Aorta (tissue), 5 donors: ENCODE measurements at places on chromosomes 5 and 9. TPM values are rescaled to one million over a fixed set of nuclear protein-coding genes. Genes with fewer than 3 reads are reported as not detected.

SPOUT1 gene
- total RNA-seq, result 32.8 TPM

CFAP157 gene
- 0.60 TPM for total RNA-seq

GRCh38 chr5:55763746-55764420, 26.0 kb downstream of the DDX4 start:
- no peak overlapping the region for H3K27ac ChIP-seq
- no peaks in the 10 kb centered on the region for H3K4me1 ChIP-seq
- no peak overlapping the region for H3K4me3 ChIP-seq
- DNase-seq, result no peak
- no peaks in the 10 kb centered on the region for H3K36me3 ChIP-seq

KCNN2 gene
- total RNA-seq, result 0.32 TPM

DNA sequence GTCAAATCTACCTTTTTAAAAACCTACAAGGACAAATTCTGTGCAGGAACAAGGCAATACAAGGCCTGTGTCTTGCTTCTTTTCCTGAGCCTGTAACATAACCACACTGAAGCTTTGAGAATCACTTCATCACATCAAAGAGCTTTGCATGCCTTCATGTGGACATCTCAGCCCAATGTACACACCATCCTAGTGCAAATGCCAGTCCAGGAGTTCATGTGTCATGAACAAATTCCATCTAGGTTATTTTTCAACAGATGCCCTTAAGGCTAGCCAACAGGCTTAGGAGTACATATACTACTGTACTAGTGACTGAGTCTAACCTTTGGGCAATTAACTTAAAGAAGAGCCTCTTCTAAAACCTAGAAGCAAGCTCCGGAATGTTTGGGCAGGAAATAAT, 106.4 kb downstream of the CDH10 start:
- no peak overlapping the region for H3K4me3 ChIP-seq
- H3K36me3 ChIP-seq, result no peaks in the 10 kb centered on the region
- H3K4me1 ChIP-seq, result no peaks in the 10 kb centered on the region
- H3K27ac ChIP-seq, result no peak overlapping the region
- no peaks in the 10 kb centered on the region for H3K27me3 ChIP-seq

GRCh38 chr5:157912621-157913325, 53.8 kb upstream of the CLINT1 start:
- H3K36me3 ChIP-seq, result no peaks in the 10 kb centered on the region
- H3K27ac ChIP-seq, result no peak overlapping the region
- H3K27me3 ChIP-seq, result no peaks in the 10 kb centered on the region
- H3K4me3 ChIP-seq, result no peak overlapping the region

GRCh38 chr9:5764130-5764868, 68.6 kb downstream of the ERMP1 start:
- no peak overlapping the region for H3K4me3 ChIP-seq
- no peaks in the 10 kb centered on the region for H3K4me1 ChIP-seq
- no peaks in the 10 kb centered on the region for H3K27me3 ChIP-seq
- no peak for DNase-seq

ZFP2 gene
- 3.4 TPM for total RNA-seq

SPINK5 gene
- 0.42 TPM for total RNA-seq

- H3K36me3 ChIP-seq, result no peaks in the 10 kb centered on the region
- no peak overlapping the region for H3K4me3 ChIP-seq
These were observed 158.1 kb downstream of the ARRDC3 start for GRCh38 chr5:91224969-91225368.

- H3K27ac ChIP-seq, result no peak overlapping the region
- H3K36me3 ChIP-seq, result no peaks in the 10 kb centered on the region
- no peaks in the 10 kb centered on the region for H3K27me3 ChIP-seq
- H3K4me1 ChIP-seq, result no peaks in the 10 kb centered on the region
- H3K4me3 ChIP-seq, result no peak overlapping the region
- DNase-seq, result no peak
These were observed 62.4 kb downstream of the SHC3 start for GRCh38 chr9:89116064-89116804.

ZNF300 gene
- total RNA-seq, result 6.0 TPM

DNA sequence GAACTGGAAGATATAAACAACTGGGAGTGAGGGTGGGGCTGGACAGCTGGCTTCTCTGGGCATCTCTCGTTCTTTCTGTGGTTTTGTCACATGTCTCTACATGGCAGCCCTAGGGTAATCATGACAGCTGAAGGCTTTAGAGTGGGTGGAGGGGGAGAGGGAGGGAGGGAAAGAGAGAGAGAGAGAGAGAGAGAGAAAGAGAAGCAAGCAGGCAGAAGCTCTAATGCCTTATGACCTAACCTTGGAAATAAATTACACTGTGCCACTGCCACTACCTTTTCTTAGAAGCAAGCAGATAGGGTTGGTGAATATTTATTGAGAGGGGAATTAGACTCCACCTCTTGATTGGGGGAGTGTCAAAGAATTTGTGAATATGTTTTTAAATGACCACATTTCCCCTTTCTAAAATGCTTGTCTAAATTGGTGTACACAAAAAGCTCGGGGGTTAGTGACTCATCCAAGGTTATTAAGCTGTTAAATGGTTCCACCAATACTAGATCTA, 2.6 kb upstream of the DAPK1 start:
- no peaks in the 10 kb centered on the region for H3K4me1 ChIP-seq
- no peak overlapping the region for H3K27ac ChIP-seq
- no peak for DNase-seq
- no peaks in the 10 kb centered on the region for H3K27me3 ChIP-seq
- H3K36me3 ChIP-seq, result no peaks in the 10 kb centered on the region
- H3K4me3 ChIP-seq, result no peak overlapping the region

DNA sequence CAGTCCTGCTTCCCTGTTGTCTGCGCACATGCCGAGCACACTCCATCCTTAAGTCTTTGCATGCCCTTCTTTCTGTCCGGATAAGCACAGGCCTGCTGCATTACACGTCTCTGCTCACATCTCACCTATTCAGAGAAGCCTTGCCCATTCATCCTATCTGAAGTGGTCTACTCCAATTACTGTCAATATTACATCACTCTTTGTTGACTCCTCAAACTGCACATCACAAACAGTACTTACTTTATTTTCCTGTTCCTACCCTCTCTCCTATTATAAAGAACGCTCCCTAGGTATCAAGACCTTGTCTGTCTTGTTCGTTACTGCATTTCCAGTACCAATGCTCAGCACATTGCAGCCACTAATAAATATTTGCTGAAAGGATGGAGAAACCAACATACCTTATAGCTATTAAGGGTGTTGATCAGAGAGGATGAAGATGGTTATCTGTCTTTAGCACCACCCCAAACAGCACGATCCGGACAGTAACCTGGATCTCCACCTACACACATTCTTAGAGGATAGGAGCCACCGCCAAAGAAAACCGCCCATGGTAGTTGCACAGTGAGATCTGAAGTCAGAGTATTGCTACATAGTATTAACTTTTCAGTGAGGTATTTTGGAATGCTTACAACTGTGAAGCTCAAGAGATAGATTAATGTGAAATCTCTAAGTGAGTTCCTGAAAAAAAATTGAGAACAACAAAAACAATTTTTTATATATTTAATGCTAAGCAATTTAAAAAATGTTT, 1.6 kb upstream of the PRRC1 start:
- no peak for DNase-seq
- H3K4me3 ChIP-seq, result no peak overlapping the region
- H3K4me1 ChIP-seq, result no peaks in the 10 kb centered on the region
- H3K27ac ChIP-seq, result no peak overlapping the region
- no peaks in the 10 kb centered on the region for H3K27me3 ChIP-seq

DNA sequence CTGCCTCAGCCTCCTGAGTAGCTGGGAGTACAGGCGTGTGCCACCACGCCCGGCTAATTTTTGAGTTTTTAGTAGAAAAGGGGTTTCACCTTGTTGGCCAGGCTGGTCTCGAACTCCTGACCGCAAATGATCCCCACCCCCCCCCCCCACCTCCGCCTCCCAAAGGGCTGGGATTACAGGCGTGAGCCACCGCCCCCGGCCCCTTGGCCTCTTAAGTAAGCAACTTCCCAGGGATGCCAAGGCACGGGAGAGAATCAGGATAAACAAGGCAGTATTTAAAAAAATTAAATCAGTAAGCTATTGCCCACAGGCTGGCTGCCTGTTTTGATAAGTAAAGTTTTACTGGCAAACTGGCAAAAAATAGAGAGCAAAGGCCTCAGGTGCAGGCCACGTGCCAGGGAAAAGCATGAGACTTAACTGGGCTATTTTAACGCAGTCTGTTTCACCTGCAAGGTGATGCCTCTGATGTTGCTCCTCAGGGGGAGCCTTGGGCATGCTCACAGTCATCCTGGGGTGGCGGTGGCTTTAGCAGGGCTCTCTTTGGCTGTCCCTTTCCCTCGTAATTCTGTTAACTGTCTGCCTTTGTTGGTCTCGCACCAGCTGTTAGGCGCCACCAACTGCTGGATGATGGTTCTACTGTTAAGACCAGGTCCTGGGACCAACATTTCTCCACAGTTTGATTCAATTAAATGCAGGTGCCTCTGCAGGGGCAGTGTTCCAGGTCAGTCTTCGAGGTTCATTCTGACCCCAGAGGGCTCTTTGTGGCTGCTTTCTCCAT, 19.4 kb upstream of the RNF130 start:
- H3K27me3 ChIP-seq, result no peaks in the 10 kb centered on the region
- H3K27ac ChIP-seq, result no peak overlapping the region
- no peak for DNase-seq
- H3K36me3 ChIP-seq, result no peaks in the 10 kb centered on the region
- no peaks in the 10 kb centered on the region for H3K4me1 ChIP-seq

SLC6A7 gene
- total RNA-seq, result not detected

ZNF366 gene
- 10.3 TPM for total RNA-seq

FBXO38 gene
- 64.4 TPM for total RNA-seq

NUTM2F gene
- not detected for total RNA-seq

TNFSF8 gene
- total RNA-seq, result 5.8 TPM

- no peak overlapping the region for H3K27ac ChIP-seq
- no peak overlapping the region for H3K4me3 ChIP-seq
- no peaks in the 10 kb centered on the region for H3K4me1 ChIP-seq
- H3K36me3 ChIP-seq, result no peaks in the 10 kb centered on the region
- no peak for DNase-seq
- H3K27me3 ChIP-seq, result no peaks in the 10 kb centered on the region
These were observed 103.6 kb upstream of the CHD1 start for GRCh38 chr5:99032234-99033013.

- H3K36me3 ChIP-seq, result peaks cover 7% of the 10 kb centered on the region
- H3K27me3 ChIP-seq, result no peaks in the 10 kb centered on the region
- no peak overlapping the region for H3K27ac ChIP-seq
- no peak overlapping the region for H3K4me3 ChIP-seq
These were observed 37.4 kb downstream of the ARHGEF37 start for GRCh38 chr5:149618581-149619248.

DNA sequence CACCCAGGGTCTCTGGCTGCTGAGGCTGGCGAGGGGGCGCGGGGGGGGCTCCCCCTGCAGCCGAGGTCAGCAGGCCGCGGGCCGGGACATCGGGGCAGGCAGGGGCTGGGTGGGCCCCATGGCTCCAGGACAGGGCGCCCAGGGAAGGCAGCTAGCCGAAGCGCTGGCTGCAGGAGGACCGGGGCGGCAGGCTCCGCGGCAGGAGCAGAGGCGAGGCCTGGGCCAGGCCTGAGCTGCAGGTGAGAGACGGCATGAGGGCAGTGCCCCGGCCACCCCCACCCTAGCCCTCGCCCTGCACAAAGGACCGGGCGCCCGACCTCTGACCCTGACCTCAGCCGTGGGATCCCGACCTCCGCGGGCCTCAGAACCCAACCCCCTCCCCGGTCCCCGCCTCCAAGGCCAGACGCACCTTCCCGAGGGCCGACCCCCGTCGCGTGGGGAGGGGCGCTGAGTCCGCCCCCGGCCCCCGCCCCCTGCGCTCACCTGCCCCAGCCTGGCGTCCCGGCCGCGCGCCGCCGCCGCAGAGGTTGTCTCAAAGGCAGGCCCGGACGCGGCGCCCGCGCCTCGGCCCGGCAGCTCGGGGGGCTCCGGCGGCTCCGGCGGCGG, 431 bp downstream of the RNF208 start:
- no peak overlapping the region for H3K27ac ChIP-seq
- H3K4me1 ChIP-seq, result no peaks in the 10 kb centered on the region
- no peak for DNase-seq
- H3K27me3 ChIP-seq, result no peaks in the 10 kb centered on the region

GRCh38 chr9:81671880-81672280, 17.5 kb downstream of the TLE1 start:
- DNase-seq, result peak; percentile 92
- no peak overlapping the region for H3K4me3 ChIP-seq
- no peaks in the 10 kb centered on the region for H3K36me3 ChIP-seq
- H3K27ac ChIP-seq, result peak overlapping the region; percentile 13
- no peaks in the 10 kb centered on the region for H3K27me3 ChIP-seq

GRCh38 chr5:175697846-175698245, 40.0 kb downstream of the HRH2 start:
- H3K36me3 ChIP-seq, result no peaks in the 10 kb centered on the region
- H3K4me1 ChIP-seq, result no peaks in the 10 kb centered on the region
- no peak overlapping the region for H3K27ac ChIP-seq
- no peaks in the 10 kb centered on the region for H3K27me3 ChIP-seq
- DNase-seq, result no peak
- H3K4me3 ChIP-seq, result no peak overlapping the region

- H3K27ac ChIP-seq, result no peak overlapping the region
- no peak for DNase-seq
- H3K4me1 ChIP-seq, result no peaks in the 10 kb centered on the region
- no peak overlapping the region for H3K4me3 ChIP-seq
These were observed 59.5 kb downstream of the TEK start for GRCh38 chr9:27168496-27168895.

CCDC171 gene
- 5.2 TPM for total RNA-seq
